ENCODE measurements at places on chromosomes 4 and X. TPM values are rescaled to one million over a fixed set of nuclear protein-coding genes. Genes with fewer than 3 reads are reported as not detected.
A peak's percentile ranks its signal among the peaks of the same experiment; 100 is the strongest.

- DNase-seq, result no peak
Observed at GRCh38 chr4:60579335-60579734, 620.8 kb upstream of the ADGRL3 start.

GRCh38 chr4:162401021-162401420 lies 237.2 kb upstream of the FSTL5 start:
- DNase-seq, result no peak

DNA sequence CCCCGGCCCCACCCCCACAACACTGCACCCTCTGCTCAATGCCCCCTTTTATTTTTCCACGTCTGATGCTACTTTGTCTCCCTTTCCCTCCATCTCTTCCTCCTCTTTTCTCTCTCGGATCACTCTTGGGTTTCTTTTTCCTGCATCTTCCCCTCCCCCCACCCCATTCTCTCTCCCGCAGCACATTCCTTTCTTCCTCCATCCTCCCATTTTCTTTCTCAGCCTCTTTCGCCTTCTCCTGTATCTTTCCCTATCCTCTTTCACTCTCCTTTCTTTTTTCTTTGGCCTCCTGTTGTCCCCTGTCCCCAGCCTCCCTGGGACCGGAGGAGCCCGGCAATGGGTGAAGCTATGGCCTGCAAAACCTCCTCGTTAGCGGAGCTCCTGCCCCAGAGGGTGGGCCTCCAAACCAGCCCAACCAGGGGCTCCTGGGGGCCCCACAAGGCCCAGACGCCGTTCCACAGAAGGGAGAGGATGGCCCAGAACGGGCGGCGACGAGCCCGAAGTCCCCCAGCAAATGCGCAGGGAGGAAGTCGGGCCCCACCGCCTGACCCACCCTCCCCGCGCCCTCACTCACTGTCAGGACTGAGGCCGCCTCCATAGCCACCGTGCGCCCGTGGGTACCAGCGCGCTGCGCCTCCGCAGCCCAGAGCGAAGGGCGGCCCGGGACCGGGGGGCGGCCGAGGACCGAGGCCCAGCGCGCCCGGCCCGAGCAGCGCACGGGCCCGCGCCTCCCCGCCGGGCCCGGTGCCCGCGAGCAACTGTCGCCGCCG lies 807 bp downstream of the HMX1 start:
- no peak for DNase-seq

GRCh38 chr4:171239196-171239595 lies 574.0 kb upstream of the GALNTL6 start:
- no peak for DNase-seq

DNA sequence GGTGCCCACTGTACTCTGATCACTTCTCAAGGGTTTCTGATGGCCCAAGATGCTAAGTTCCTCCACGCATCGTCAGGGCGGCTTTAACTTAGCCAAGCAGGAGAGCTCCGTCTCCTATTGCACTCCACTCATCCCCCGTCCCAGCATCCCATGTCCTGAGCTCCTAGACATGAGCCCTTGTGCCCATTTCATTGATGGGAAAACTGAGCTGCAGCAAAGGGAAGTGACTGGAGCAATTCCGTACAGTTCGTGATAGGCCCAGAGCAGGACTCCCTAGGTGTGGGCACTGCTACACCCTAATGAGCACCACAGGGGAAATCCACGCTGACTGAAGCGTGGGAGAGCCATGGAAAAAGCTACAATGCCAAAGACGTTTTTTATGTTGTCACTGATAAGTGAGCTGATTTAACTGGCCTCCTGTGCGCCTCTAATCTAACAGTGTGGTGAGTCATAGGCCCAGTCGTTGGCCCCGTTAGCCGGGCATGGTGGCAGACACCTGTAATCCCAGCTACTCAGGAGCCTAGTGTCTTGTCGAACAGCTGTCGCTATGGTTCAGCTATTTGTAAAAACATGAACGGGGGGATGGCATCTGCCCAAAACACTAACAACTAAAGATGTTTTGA lies 14.9 kb downstream of the NSDHL start:
- no peak for DNase-seq

- no peak for DNase-seq
Observed at GRCh38 chr4:53572600-53572994, 18.7 kb downstream of the LNX1 start.

DNA sequence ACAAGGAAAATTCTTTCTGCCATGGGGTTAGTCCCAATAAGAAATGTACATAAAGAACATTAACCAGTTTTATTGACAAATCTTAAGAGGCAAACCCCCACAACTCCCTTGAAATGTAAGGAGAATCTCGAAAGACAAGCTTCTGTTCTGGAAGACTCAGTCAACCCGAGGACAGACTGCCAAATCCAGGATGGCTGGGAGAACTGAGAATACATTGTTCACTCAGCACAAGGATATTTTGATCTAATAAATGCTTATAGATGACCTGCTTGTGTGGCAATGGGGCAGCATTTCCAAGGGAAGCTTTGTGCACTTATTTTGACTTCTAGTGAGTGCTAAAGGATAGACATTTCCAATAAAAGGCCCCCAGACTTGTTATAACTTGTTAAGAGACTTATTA lies 280.4 kb downstream of the DHX15 start:
- DNase-seq, result no peak

- DNase-seq, result no peak
Observed at GRCh38 chrX:100477958-100478357, 67.9 kb upstream of the PCDH19 start.

GRCh38 chrX:151988706-151989299 lies 14.3 kb upstream of the GABRE start:
- DNase-seq, result no peak

- no peak for DNase-seq
Observed at GRCh38 chr4:168711197-168712140, 214.6 kb downstream of the PALLD start.

DNA sequence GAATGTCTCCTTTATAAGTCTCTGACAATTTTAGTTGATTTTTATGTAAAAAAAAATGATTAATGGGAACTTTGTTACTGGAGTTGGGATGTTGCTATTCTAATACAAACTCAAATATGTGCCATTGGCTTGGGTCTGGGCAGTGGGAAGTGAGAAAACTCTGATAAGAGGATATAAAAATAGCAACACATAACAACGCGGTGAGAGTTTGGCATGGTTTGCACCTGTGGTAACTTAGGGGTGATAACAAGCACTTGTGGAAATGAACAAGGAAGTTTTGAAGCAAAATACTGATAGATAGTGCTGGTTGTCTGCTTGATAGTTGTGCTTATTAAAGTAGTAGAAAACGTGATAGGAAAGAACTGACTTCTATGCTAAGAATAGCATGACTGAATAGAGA lies 743.3 kb upstream of the AGA start:
- DNase-seq, result no peak

DNA sequence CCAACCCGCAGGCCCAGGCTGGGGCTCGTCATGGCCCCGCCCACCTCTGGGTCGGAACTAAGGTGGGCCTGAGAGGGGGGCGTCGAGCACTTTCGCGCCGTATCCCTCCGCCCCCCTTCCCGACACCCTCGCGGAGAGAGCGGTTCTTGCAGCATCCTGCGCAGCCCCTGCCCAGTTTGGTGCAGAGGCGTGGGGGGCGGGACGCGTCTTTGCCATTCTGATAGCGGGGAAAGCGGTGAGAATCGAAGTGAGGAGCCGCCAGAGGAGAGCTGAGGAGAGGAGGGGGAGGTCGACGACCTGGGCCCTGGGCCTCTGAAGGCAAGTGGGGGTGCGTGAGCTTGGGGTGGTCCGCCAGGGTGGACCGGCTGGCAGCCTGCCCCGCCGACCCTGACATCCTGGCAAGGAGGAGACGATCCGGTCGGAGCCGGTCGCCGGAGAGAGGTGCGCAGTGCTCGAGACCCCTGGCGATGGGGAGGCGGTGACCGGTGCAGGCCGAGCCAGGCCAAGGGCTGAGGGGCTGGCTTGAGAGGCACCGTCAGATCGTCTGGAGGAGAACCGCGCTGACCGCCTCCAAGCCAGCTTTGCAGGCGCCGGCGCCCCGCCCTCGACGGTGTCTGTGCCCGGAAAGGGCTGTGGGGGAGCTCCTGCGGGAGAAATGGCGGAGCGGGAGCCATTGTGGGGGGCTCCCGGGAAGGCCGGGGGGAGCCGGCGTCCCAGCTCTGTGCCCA lies 25.5 kb downstream of the GPRASP3 start:
- peak; percentile 78 for DNase-seq

DNA sequence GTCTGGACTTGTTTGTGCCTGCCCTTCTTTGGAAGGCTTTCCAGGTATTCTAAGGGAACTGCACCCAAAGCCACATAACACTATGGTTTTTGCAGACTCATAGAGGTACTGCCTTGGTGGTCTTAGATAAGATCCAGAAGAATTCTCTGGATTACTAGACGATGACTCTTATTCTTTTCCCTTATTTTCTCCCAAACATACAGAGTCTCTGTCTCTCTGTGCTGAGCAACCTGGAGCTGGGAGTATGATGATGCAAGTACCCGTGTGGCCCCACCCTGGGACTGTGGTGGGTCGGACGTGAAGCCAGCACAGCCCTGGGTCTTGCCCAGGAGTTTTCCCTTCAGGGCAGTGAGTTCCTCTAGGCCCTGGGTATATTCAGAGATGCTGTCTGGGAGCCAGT lies 1342.4 kb upstream of the TENM3 start:
- no peak for DNase-seq

DNA sequence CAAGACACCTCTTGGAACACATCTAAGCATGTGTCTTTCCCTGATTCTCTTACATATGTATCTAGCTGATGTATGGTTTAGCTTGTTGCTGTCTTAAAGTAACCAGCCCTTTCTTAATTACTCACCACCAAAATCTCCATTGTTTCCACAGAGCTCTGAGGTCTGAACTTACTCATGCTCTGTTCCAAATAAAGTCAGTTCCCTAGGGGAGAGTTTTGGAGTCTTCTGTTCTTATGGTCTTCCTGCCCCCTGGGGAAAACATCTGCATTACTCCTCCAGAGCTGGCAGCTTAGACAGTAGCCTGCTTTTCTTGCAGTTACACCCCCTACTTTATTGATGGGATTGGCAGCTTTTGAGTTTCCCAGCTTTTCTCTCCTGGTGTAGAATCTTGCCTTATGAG lies 125.8 kb downstream of the EDA start:
- no peak for DNase-seq

Gene BRS3
- not detected for total RNA-seq

Gene GATA1
- total RNA-seq, result not detected

Gene CPLX1
- total RNA-seq, result 1.7 TPM

Gene HTRA3
- 6.9 TPM for total RNA-seq

Data from endodermal cell (in vitro differentiated cells).